ENCODE measurements at places on chromosomes 1 and 21. TPM values are rescaled to one million over a fixed set of nuclear protein-coding genes. Genes with fewer than 3 reads are reported as not detected.
A peak's percentile ranks its signal among the peaks of the same experiment; 100 is the strongest.

Gene HSPA13
- 54.4 TPM for total RNA-seq

DNA sequence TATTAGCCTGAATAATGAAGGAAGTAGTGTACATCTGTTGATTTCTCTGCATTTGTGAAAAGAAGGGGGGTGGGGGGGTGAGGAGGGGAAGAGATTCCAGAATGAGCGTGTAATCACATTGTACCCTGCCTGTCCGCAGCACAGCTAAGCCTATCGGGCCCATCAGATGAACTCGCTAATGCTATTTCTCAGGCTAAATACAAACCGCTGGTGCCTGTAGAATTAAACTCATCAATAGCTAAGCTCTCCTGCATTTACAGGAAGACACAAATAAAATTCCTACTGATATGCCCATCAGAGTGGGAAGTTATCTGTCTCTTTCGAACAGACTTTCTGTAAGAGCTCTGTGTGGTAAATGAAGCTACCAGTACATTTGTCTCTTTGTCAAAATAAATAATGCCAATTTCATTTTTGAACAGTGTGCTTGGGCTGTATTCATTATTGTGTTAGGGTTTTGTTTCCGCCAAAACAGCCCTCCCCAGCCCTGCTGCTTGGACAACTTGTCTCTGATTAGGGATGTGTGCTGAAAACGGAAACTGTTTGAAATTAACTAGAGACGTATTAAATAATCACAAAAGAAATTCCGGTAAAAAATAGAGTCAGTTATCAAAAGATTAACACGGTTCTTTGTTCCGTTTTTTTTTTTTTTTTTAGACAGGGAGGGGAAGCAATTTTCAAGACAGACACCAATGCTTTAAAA is 305.4 kb downstream of the TTLL7 start:
- no peaks in the 10 kb centered on the region for H3K36me3 ChIP-seq
- DNase-seq, result peak; percentile 18
- H3K27me3 ChIP-seq, result no peaks in the 10 kb centered on the region
- H3K27ac ChIP-seq, result peak overlapping the region; percentile 6
- H3K4me3 ChIP-seq, result peak overlapping the region; percentile 23

- no peaks in the 10 kb centered on the region for H3K36me3 ChIP-seq
- no peaks in the 10 kb centered on the region for H3K27me3 ChIP-seq
- H3K4me1 ChIP-seq, result peaks cover 31% of the 10 kb centered on the region
Observed at GRCh38 chr1:59314776-59315528, 18.1 kb downstream of the FGGY start.

- H3K4me3 ChIP-seq, result no peak overlapping the region
- no peak for DNase-seq
- no peak overlapping the region for H3K27ac ChIP-seq
Observed at GRCh38 chr1:109785446-109786111, 21.9 kb upstream of the EPS8L3 start.

- peaks cover 12% of the 10 kb centered on the region for H3K27me3 ChIP-seq
- H3K4me1 ChIP-seq, result peaks cover 2% of the 10 kb centered on the region
- no peak overlapping the region for H3K4me3 ChIP-seq
- no peak overlapping the region for H3K27ac ChIP-seq
- no peaks in the 10 kb centered on the region for H3K36me3 ChIP-seq
Observed at GRCh38 chr1:66527686-66528085, 6.3 kb upstream of the SGIP1 start.

GRCh38 chr1:209513226-209513625 is 70.3 kb upstream of the CAMK1G start:
- H3K27ac ChIP-seq, result no peak overlapping the region
- H3K4me1 ChIP-seq, result no peaks in the 10 kb centered on the region
- no peaks in the 10 kb centered on the region for H3K27me3 ChIP-seq
- H3K4me3 ChIP-seq, result no peak overlapping the region

DNA sequence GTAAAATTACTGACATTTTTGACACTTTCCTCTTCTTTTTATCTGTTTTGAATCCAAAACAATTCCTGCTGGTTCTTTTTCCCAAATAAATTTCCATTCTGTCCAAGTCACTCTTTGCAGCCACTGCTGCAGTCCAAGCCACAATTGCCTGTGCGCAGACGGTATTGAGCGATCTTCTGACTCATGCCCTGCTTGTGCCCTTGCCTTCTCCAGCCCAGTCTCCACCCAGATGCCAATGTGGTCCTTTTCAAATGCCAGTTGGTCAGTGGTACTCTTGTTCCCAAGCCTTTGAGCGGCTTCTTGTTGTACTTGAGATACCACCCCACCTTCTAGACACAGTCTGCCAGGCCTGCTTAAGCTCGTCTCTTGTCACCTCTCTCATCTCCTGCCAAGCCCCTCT is 78.9 kb downstream of the CAMTA1 start:
- H3K27ac ChIP-seq, result no peak overlapping the region
- no peaks in the 10 kb centered on the region for H3K36me3 ChIP-seq
- peaks cover 16% of the 10 kb centered on the region for H3K4me1 ChIP-seq
